Activated CD8-positive, alpha-beta memory T cell treated with anti-CD3 and anti-CD28 coated beads for 48 hours (primary cell): ENCODE measurements at places on chromosomes 5 and 9.

DNA sequence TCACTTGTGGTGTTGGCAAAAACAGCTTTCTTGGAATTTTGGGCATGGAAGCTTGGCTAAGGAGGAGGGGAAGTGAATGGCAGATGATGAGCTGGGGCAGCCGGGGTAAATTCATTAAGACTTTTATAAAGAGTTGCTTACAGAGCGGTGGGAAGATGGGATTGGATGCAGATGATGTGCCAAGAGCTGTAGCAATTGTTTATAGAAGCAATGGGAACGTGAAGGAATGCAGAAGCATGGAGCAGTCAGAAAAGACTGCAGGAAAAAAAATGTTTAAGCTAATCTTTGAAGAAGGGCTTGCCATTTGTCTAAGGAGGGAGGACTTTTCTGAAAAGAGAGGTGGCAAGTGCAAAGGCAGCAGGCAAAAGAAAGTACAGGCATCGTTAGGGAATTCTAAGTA is 86.6 kb upstream of the SHISAL2B start:
- no peak for DNase-seq

DNA sequence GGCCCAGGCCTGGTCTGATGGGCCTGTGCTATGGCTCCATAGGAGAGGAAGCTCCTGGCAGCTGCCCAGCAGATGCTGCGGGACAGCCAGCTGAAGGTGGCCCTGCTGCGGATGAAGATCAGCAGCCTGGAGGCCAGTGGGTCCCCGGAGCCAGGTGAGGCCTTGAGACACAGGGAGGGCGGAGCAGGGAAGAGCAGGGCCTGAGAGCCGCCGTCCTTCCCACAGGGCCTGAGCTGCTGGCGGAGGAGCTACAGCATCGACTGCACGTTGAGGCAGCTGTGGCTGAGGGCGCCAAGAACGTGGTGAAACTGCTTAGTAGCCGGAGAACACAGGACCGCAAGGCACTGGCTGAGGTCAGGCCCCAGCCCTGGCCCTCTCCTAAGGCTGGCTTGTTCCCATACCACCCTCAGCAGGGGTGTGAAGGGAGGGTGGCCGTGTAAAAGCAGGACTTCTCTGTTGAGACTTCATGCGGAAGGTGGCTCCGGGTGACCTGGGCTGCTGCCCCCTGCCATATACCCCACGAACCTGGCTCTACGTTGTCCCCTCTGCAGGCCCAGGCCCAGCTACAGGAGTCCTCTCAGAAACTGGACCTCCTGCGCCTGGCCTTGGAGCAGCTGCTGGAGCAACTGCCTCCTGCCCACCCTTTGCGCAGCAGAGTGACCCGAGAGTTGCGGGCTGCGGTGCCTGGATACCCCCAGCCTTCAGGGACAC is 4.5 kb downstream of the PKN3 start:
- no peak for DNase-seq

GRCh38 chr5:139744471-139745131 is 51.0 kb upstream of the PSD2 start:
- DNase-seq, result no peak

DNA sequence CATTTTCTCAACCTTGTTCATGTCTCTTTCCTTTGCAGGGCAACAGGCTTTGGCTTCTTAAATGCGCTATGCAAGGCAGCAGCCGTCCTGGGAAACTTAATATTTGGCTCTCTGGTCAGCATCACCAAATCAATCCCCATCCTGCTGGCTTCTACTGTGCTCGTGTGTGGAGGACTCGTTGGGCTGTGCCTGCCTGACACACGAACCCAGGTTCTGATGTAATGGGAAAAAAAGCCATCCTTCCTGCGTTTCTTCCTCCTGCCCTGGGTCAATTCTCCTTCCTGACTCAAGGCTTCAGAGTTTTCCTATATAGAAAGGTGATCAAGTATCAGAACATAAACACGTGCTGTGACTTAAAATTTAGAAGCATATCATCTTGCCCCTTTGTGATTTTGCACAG is 77.8 kb upstream of the IQGAP2 start:
- no peak for DNase-seq

DNA sequence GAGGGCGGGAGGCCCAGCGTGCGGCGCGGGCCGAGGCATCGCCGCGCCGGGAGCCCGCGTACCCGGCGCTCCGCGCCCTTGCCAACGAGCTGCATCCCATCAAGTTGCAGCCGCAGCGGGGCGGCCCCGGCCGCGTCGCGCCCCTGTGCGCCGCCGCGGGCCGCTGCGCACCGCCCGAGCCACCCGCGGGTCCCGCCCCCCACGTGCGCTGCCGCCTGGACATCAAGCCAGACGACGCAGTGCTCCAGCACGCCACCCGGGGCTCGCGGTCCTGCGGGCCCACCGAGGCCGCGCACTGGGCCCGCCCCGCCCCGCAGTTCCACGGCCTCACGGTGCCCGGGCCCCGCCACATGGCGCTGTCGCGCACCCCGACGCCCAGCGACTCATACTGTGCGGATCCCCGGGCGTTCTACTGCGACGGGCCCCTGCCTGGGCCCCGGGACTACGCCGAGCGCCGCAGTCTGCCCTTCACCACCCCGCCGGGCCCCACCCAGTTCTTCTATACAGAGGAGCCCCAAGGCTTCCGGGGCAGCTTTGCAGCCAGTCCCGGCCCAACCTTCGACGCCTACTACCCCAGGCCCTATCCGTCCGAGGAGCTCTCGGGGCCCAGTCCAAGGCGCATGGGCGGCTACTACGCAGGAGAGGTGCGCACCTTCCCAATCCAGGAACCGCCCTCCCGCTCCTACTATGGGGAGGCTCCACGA is 2.6 kb downstream of the AJM1 start:
- no peak for DNase-seq

DNA sequence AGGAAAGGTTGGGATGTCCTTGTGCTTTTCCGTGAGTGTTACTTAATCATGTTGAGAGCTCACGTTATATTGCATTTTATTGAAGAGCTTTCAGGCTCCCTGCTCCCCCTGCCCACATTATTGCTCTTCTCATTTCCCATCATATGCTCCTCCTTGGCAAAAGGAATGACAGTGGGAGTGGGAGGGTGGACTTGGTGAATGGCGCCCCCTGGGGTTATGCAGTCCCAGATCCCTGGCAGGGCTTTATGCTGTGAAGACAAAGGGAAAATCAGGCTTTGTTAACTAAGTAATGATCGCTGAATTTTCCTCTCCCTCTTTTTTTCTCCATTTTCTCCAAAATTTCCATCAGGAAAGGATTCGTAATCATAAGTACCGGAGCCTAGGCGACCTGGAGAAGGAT is 166.6 kb downstream of the SMARCA2 start:
- no peak for DNase-seq

DNA sequence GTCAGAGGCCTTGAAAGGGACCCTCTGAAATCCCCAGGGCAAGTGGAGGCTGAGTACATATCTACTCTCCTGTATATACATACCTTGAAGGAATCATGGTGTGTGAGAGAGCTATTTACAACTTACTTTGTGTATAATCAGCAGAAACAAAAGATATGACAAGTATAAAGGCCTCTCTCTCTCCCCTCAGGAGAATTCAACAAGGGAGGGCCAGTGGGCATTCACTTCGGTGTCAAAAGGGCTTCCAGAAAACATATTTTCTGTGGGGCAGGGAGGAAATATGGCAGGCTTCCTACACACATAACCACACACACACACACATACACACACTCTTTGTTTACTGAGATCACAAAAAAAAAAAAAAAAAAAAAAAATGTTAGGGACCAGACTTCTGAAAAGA is 181.7 kb downstream of the BNC2 start:
- no peak for DNase-seq

GRCh38 chr9:124215956-124216355 is 41.8 kb upstream of the NEK6 start:
- no peak for DNase-seq

GRCh38 chr5:91434348-91434747 is 51.2 kb upstream of the ARRDC3 start:
- DNase-seq, result no peak

- DNase-seq, result no peak
These were observed 69.2 kb upstream of the PLPP1 start for GRCh38 chr5:55603922-55604321.

DNA sequence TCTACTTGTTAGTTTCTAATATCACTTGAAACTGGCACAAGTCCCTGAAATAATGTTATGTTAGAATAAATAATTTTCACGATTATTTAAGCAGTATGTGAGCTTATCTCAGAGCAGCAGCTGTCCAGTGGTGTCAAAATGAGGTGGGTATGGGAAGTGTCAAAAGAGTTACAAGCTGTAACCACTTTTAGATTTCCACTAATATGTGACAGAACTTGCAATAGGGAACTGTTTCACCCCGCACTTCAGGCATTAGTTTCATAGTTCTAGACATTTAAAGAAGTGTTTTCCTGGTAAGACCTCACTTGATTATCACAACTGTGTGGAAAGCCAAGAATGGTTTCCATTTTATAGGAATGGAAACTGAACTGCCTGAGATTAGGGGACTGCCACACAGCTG is 2.9 kb upstream of the ISCA1 start:
- no peak for DNase-seq

GRCh38 chr5:150305557-150305956 is 2.9 kb upstream of the ARSI start:
- no peak for DNase-seq

- no peak for DNase-seq
These were observed 36.5 kb upstream of the ERCC6L2 start for GRCh38 chr9:95839012-95839411.

GRCh38 chr5:58482536-58482935 is 8.7 kb upstream of the GAPT start:
- DNase-seq, result no peak

- DNase-seq, result no peak
These were observed 24.5 kb downstream of the PRRC2B start for GRCh38 chr9:131418143-131419025.

DNA sequence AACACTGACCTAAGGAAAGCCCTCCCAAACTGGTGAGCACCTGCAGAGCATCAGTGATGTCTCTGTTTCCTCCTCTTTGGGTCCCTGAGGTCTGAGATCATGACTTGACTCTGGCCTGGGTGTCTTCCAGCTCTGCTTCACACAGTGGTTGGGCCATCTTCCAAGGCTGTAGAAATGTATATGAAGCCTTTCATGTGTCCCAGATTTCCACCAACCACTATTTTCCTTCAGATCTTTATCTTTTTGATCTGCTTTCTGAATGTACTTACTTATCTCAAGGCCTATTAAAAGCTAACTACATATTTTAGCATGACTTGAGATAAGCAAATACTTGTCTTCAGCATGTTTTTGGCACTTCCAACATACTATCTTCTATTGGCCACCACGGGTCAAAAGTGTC is 47.1 kb downstream of the PRELID2 start:
- DNase-seq, result no peak

GRCh38 chr5:7848296-7848695 is 2.6 kb downstream of the CFAP90 start:
- no peak for DNase-seq

DNA sequence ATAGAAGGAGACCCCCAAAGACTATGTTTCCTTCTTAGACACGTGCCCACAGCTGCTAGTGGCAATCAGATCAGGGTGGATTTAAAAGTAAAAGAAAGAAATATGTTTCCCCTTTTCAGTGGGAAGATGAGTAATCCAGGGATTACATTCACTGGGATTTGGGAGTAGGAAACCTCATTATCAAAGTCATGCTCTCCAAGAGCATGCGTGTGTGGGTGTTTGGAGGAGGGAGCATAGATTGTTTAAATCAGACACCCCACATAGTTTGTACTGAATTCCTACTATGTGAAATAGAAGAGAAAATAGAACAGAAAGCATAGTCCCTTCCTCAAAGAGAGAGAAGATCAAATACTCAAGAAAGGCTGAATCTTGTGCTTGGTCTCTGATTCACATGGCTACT is 65.5 kb upstream of the TBCA start:
- DNase-seq, result no peak

DNA sequence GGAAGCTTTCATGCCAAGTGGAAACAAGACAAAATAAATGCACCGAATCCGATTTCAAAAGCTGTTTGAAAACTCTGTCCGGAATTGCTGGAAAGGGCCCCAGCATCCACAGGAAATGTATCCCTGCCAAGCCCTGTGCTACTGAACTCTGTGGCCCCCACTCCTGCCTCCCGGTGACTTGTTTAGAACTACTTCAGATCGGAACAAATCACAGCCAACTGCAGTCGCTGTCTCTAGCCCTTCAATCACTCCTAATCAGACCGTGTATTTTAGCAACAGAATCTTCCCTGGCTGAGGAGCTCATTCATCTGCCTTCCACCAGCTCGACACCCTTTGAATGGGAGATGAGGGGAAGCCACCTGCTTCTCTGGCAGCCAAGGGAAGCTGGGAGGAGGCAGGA is 94.1 kb downstream of the KCNIP1 start:
- DNase-seq, result no peak

GRCh38 chr9:110969971-110970386 is 68.3 kb downstream of the LPAR1 start:
- no peak for DNase-seq

DNA sequence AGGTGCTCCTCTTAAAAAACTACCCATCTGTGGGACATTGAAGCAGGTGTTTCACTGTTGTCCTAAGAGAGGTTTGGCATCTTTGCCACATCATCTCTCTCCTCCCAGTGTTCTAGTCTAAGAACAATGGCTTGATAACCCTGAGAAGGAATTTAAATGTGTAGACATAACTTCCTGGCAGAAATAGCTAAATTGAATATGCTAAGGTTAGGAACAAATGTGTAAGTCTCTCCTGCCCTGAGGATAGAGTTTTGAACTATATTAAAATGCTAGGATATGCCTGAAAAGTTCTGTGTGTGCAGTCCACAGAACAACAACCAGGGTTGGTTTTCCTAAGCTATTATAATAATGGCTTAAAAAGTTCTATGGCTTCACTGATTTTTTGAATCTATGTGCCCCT is 106.6 kb downstream of the LRRC70 start:
- no peak for DNase-seq

DNA sequence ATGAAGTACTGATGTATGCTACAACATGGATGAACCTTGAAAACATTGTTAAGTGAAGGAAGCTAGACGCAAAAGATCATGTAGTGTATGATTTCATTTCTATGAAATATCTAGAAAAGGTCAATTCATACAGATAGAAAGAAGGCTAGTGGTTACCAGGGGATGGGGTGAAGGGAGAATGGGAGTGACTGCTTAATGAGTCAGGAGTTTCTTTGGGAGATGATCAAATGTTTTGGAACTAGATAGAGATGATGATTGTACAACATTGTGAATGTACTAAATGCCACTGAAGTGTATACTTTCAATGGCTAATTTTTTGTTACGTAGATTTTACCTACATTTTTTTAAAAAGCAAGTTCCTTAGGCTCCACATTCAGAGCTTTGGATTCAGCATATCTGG is 14.9 kb upstream of the DELE1 start:
- DNase-seq, result no peak

DNA sequence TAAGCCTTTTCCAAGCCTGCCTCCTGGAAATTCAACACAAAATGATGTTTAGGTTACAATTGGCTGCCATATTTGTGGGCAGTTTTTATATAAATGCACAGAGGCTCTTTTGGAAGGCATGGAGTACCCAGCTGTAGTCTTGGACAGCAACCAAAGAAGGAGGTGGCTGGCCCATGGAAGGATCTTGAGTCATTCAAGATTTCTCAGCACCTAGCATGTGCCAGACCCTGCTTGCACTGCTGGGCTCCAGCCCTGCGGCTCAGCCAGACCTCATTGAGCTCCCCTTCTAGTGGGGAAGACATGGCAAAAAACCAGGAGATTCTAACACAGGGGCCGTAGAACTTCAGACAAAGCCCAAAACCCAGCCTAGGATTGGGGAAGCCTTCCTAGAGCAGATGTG is 22.1 kb downstream of the JADE2 start:
- no peak for DNase-seq
